ENCODE measurements at places on chromosomes 1 and 21.

DNA sequence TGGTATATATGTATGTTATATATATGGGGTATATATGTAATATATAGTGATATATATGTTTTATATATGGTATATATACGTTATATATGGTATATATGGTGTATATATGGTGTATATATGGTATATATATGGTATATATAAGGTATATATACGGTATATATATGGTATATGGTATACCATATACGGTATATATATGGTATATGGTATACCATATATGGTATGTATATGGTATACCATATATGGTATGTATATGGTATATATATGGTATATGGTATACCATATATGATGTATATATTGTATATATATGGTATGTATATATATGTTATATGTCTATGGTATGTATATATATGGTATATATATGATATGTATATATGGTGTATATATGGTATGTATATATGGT lies 447.7 kb upstream of the USP24 start:
- DNase-seq, result no peak

- DNase-seq, result no peak
These were observed 150.0 kb downstream of the BACH1 start for GRCh38 chr21:29448766-29449165.

- DNase-seq, result no peak
These were observed 9.4 kb downstream of the AKNAD1 start for GRCh38 chr1:108847494-108847893.

DNA sequence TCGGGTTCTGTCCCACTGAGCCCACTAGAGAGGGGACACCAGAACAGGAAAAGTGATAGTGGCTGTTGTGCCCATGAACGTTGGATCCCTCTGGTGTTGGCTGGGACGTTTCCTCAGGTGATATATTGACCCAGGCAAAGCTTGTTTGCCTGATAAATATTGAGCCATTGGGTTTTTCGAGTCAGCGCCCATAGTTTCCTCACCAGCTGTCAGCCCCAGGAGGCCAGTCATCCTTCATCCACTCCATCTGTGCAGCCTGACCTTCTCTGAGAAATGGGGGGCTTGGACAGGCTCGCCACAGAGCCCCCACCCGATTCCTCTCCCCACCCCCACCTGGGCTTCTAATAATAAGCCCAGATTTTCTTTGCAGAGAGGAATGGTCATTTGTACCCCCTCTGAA lies 13.3 kb downstream of the DISP3 start:
- DNase-seq, result no peak

GRCh38 chr1:30661311-30661710 lies 62.1 kb downstream of the MATN1 start:
- no peak for DNase-seq

DNA sequence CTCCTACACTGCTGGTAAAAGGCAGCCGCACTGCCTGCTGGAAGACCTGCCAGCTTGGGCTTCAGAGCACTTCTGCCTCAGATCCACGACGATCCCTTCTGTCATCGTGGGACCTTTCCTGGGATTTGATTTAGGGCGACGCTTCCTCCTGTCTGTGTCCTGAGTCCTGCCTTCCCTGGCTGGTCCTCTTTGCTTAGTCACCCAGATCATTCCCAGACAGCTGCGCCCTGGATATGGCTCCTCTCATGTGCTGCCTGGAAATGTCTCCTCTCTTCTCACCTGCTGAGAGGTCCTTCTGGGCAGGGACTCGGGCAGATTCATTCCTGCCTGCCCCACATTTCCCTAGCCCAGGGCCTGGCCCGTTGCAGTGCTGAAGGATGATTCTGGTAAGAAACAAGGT lies 72.4 kb upstream of the POU3F1 start:
- no peak for DNase-seq

DNA sequence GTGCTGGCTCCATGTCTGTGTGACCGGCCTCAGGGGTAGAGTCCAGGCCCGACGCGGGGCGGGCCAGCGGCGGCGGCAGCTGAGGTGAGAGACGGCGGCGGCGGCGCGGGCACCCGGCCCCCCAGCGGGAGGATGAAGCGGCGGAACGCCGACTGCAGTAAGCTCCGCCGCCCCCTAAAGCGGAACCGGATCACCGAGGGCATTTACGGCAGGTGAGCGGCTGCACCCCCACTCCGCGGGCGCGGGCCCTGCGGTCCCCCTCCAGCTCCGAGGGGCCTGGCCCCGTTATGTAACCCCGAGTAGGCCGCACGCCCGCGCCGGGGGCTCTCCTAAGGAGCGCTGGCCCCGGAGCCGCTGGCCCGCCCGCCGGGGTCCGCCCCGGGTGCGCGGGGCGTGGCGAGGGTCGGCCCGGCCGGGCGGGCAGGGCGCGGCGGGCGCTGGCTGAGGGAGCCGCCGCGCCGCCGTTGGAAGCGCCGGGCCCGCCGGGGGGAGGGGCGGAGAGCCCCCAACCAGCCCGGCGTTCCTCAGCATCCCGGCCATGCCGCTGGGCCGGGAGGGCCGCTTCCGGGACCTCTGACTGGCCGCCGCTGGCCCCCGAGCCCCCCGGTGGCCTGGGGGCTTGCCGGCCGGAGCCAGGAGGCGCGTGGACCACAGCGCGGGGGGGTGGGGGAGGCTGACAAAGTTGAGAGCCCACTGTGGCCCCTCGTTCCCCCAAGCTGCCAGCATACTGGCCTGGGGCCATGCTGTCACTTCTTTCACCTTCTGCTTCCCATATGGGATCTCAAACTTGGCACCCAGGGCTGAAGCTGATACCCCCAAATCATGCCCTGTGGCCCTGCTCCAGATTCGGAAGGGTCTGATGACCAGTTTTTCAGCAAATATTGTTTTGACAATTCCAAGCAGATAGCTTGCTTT lies 527 bp downstream of the MACO1 start:
- DNase-seq, result peak; percentile 45

- no peak for DNase-seq
These were observed 22.3 kb downstream of the NOL9 start for GRCh38 chr1:6531996-6532395.

DNA sequence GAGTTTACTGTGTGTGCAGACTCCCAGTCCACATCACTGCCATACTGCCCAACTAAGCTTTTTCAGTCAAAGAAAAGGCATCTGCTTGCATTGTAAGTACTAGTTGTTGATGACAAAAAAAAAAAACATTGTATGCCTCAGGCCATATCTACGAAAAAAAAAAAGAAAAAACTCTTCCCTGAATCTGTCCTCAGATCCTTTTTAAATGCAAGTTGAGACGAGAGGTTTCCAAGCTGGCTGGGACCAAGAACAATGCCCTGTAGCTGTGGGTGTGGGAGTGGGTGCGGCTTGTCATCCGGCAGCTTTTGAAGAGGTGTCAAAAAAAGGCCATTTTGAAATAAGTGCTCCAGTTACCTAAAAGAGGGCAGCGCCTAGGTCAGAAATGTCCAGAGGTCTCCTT lies 29.2 kb upstream of the HHAT start:
- no peak for DNase-seq

GRCh38 chr1:904310-904950 lies 19.3 kb upstream of the SAMD11 start:
- peak; percentile 93 for DNase-seq

DNA sequence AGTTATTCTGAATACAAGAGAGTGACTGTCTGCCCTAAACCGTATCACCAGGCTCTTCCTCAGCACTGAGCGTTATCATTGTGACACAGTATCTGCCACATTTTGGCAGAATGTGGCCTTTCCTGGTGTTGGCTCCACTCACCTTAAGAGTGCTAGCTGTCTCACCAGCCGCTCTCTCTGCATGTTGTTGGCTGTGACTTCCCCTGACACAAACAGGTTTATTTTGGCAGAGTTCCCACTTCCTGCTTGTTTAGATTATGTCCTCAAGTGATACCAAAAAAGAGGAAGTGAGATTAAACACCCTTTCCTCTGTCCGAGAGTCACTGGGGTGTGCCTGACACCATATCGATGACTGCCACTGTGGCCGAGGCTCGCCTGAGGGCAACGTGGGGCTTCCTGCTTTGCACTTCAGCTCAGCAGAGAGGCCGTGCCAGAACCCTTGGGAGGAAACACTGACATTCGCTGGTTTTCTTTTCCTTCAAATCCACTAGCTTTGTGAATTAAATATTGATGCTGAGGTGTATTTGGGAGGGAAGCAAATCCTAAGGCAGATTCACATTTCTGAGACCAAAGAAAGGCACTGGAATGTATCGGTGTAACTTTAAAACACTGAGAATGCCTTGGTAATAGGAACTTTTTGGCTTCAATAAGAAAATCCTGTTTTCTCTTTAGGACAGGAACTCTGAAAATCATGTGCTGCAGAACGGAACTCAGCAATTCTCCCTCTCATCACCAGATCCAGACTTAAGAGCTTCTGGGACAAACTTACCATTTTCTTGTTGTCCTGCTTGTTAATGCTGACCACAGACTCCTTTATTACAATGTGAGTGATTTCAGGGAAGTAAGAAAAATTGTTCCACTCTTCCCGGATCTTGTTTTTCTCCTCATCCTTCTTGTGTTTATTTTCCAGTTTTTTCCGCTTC lies 102.1 kb downstream of the JAK1 start:
- DNase-seq, result peak; percentile 31

- no peak for DNase-seq
These were observed 48.8 kb downstream of the PIK3CD start for GRCh38 chr1:9700340-9700739.

DNA sequence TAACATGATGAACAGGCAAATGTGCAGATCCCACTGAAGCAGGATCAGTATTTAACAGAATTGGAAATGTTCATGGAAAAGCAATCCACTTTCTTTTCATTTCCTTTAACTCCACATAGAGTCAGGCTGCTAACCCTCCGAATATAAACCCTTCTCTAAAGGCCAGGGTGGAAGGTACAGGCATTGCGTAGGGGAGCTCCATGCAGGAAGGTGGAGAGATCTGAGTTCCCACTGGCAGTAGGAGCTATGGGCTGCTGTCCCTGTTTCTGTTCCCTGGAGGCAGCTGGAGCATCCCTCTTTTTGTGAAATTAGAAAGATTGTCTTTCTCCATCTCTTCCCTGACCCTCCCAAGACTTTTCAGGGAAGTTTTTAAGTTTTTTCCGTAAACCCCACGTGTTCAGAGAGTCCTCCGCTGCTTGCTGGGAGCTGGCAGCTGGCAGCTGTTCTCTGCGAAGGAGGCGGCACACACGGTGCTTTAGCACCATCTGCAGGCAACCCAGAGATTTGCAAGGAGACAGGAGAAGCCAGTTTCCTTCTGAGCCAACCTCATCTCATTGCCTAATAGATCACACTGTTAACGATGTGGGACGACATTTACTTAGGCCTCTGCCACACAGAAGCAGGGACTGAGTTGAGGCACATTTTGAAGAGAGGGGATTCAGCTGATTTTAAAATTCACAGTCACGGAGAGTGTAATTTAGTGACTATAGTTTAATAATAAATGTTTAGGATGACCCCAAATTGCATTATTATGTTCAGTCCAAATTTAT lies 55.4 kb upstream of the HOOK1 start:
- peak; percentile 91 for DNase-seq

DNA sequence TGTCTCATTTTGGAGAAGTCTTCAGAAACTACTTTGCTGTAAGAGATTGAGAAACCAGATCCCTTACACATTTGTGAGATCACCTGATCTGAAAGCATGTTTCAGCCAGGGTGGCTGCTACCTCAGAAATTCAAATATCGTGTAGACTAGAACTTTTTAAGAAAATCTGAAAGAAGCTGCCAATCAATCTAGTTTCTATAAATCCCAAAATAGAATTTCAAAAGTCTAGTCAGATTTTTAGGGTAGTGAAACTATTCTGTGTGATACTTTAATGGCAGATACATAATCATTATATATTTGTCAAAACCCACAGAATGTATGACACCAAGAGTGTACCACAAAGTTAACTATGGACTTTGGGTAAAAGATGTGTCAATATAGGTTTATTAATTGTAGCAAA lies 79.9 kb upstream of the PLPPR5 start:
- no peak for DNase-seq

GRCh38 chr1:43622471-43622870 lies 27.5 kb upstream of the KDM4A start:
- no peak for DNase-seq

DNA sequence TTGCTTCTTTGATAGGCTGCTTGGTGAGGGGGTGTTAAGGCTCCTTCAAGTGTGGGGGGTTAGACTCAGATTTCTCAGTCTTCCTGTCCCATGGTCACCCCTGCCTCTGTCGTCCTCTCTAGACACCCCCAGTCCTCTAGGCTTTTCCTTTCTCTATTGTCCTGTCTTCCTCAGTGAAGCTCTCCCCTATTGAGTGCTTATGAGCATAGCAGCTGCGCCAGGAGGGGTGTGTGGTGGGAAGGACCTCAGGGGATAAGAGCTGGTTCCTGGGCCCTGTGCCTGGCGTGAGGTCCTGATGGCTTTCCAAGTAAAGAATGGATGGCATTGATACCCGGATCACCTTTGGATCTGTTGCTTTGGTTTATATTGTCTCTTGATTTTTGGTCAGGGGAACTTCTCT lies 69.1 kb downstream of the DIP2A start:
- no peak for DNase-seq

Data from right hindlimb (tissue), 1 donor.